T-cell (primary cell): ENCODE measurements at places on chromosomes 2 and 18. TPM values are rescaled to one million over a fixed set of nuclear protein-coding genes. Genes with fewer than 3 reads are reported as not detected.

G6PC2 gene
- total RNA-seq, result not detected

INHBB gene
- total RNA-seq, result 0.10 TPM

CCDC141 gene
- 44.8 TPM for total RNA-seq

SERPINB3 gene
- not detected for total RNA-seq

SCN7A gene
- not detected for total RNA-seq

LYPD6 gene
- not detected for total RNA-seq

GPR155 gene
- total RNA-seq, result 24.7 TPM

RBM44 gene
- total RNA-seq, result 2.8 TPM

- no peak for DNase-seq
- H3K4me1 ChIP-seq, result no peaks in the 10 kb centered on the region
- no peak overlapping the region for H3K4me3 ChIP-seq
- no peaks in the 10 kb centered on the region for H3K27me3 ChIP-seq
Measured at GRCh38 chr2:3662239-3662638, 4.2 kb downstream of the ALLC start.

DNA sequence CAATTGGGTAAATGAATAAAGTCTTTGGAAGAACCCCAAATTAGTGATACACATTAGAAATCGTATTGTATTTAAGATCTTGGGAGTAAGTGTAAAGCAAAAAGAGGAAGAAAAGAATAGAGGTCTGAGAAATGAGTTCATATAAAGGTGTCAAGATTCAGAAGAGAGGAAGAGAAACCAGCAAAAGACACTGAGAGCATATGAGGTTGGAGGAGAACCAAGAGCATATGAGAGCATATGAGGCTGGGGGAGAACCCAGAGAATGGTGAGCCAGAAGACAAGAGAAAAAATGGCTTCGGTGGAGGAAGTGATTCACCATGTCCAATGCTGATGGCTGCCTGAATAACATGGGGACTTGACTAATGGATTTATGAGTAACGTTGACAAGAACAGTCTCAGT, 620.1 kb upstream of the GCFC2 start:
- no peaks in the 10 kb centered on the region for H3K36me3 ChIP-seq
- DNase-seq, result no peak
- H3K27me3 ChIP-seq, result no peaks in the 10 kb centered on the region

- H3K4me3 ChIP-seq, result no peak overlapping the region
- no peaks in the 10 kb centered on the region for H3K4me1 ChIP-seq
- H3K36me3 ChIP-seq, result no peaks in the 10 kb centered on the region
- DNase-seq, result no peak
- H3K27me3 ChIP-seq, result no peaks in the 10 kb centered on the region
- H3K27ac ChIP-seq, result no peak overlapping the region
Measured at GRCh38 chr2:67633212-67633856, 236.2 kb downstream of the ETAA1 start.

DNA sequence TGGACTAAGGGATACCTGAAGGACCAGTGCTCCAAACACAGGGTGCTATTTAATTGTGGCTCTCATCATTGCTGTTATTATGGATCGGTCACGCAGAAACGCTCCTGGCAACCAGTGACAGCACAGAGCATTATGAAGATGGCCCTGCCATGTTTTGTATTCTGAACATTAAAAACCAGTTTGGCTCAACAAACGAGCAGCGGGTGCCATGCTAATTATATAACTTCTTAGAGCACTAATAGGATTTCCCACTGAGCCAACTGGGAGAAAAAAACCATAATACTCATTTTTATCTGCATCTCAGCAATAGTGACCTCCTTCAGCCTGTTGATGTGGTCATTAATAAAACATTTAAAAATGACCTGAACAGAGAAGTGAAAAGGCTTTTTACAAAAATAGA, 212.8 kb downstream of the STK39 start:
- no peaks in the 10 kb centered on the region for H3K4me1 ChIP-seq
- no peak overlapping the region for H3K27ac ChIP-seq
- H3K27me3 ChIP-seq, result no peaks in the 10 kb centered on the region

GRCh38 chr2:224378701-224379097, 23.2 kb downstream of the FAM124B start:
- H3K4me1 ChIP-seq, result no peaks in the 10 kb centered on the region
- no peaks in the 10 kb centered on the region for H3K27me3 ChIP-seq

- DNase-seq, result no peak
- no peak overlapping the region for H3K27ac ChIP-seq
- H3K36me3 ChIP-seq, result peaks cover 2% of the 10 kb centered on the region
- H3K27me3 ChIP-seq, result no peaks in the 10 kb centered on the region
Measured at GRCh38 chr18:49321797-49322461, 138.5 kb downstream of the DYM start.

DNA sequence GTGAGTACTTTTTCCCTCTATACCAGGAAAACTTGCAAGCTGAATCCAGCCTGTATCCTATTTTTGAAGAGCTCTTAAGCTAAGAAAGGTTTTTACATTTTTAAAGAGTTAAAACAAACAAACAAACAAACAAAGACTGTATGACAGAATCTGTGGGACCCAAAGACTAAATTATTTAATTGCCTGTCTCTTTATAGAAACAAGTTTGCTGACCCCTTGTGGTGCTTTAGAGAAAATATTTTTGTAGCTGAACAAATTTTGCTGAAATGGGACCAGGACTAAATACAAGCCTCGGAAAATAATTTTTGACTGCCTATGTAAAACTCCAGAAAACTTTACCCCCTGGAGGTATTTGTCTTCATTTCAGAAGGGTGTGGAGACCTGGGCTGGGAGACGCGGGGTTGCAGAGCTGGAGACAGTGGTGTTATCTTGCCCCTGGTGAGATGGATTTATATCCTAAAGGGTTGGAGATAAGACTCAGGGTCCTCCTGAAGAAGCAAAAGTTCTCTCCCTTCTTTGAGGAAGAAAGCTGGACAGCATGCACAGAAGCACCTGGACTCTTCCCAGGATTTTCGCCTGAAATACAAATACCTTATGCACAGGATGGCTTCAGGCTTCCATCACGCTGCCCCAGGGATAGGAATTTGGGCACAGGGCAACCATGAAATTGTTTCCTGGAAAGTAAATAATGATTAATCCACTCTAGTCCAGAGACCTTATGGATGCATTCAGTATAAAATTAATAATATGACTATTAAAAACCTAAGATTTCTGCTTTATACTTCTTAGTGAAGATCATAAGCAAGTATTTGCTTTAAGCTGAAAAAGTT, 54.3 kb downstream of the TMX3 start:
- H3K4me1 ChIP-seq, result no peaks in the 10 kb centered on the region
- H3K27ac ChIP-seq, result no peak overlapping the region
- H3K27me3 ChIP-seq, result no peaks in the 10 kb centered on the region
- DNase-seq, result no peak
- H3K4me3 ChIP-seq, result no peak overlapping the region

DNA sequence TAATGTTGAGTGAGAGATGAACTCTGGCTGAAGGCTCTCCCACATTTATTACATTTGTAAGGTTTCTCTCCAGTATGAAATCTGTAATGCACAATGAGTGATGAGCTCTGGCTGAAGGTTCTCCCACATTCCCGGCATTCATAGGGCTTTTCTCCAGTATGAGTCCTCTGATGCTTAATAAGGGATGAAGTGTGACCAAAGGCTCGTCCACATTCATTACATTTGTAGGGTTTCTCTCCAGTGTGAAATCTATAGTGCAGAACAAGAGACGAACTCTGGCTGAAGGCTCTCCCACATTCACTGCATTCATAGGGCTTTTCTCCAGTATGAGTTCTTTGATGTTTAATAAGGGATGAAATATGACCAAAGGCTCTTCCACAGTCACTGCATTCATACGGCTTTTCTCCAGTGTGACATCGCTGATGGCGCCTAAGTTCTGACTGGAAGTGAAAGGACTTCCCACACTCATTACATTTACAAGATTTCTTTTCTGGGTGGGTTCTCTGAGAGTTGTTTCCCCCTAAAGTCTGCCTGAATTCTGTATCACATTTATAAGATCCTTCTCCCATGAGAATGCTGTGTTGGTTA, 10.2 kb downstream of the ZNF514 start:
- H3K4me1 ChIP-seq, result no peaks in the 10 kb centered on the region
- H3K36me3 ChIP-seq, result peaks cover 29% of the 10 kb centered on the region
- H3K27ac ChIP-seq, result no peak overlapping the region
- no peaks in the 10 kb centered on the region for H3K27me3 ChIP-seq
- no peak for DNase-seq
- no peak overlapping the region for H3K4me3 ChIP-seq

- DNase-seq, result no peak
- no peaks in the 10 kb centered on the region for H3K4me1 ChIP-seq
- H3K27me3 ChIP-seq, result peaks cover 12% of the 10 kb centered on the region
- no peaks in the 10 kb centered on the region for H3K36me3 ChIP-seq
- H3K27ac ChIP-seq, result no peak overlapping the region
- H3K4me3 ChIP-seq, result no peak overlapping the region
Measured at GRCh38 chr2:235616885-235617284, 123.0 kb downstream of the AGAP1 start.

DNA sequence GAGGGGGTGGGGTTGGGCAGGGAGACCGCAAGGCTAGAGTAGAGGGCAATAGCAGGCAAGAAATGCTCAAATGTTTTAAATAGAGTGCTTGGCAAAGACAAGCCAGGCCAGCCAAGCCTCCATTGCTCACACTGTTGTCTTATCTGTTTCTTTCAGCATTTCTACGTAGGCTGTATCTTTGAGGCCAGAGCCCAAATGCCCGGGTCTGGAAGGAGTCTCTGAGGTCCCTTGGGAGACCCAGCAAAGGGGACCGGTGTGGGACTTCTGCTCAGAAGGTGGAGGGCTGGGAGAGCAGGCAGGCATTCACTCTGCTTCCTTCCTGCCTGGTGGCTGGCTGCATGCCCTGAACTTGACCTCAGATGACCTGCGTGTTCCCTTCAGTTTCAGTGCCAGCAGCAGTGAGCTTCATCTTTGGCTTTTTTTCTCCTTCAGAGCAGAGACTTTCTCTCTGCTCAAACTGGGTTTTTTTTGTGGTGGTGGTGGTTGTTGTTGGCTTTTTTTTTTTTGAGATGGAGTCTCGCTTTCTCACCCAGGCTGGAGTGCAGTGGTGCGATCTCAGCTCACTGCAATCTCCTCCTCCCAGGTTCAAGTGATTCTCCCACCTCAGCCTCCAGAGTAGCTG, 13.7 kb upstream of the TET3 start:
- H3K36me3 ChIP-seq, result no peaks in the 10 kb centered on the region
- H3K27me3 ChIP-seq, result no peaks in the 10 kb centered on the region

- H3K27ac ChIP-seq, result no peak overlapping the region
- H3K36me3 ChIP-seq, result no peaks in the 10 kb centered on the region
- no peaks in the 10 kb centered on the region for H3K4me1 ChIP-seq
- DNase-seq, result no peak
Measured at GRCh38 chr2:12399240-12399639, 317.5 kb upstream of the TRIB2 start.

- no peak overlapping the region for H3K27ac ChIP-seq
- no peaks in the 10 kb centered on the region for H3K36me3 ChIP-seq
- DNase-seq, result no peak
- no peaks in the 10 kb centered on the region for H3K27me3 ChIP-seq
Measured at GRCh38 chr2:122999258-122999657, 1025.8 kb upstream of the CNTNAP5 start.

GRCh38 chr2:113058411-113058994, 495 bp upstream of the IL36RN start:
- H3K27me3 ChIP-seq, result no peaks in the 10 kb centered on the region
- no peaks in the 10 kb centered on the region for H3K36me3 ChIP-seq
- no peak for DNase-seq
- H3K4me1 ChIP-seq, result no peaks in the 10 kb centered on the region
- H3K4me3 ChIP-seq, result no peak overlapping the region
- H3K27ac ChIP-seq, result no peak overlapping the region

DNA sequence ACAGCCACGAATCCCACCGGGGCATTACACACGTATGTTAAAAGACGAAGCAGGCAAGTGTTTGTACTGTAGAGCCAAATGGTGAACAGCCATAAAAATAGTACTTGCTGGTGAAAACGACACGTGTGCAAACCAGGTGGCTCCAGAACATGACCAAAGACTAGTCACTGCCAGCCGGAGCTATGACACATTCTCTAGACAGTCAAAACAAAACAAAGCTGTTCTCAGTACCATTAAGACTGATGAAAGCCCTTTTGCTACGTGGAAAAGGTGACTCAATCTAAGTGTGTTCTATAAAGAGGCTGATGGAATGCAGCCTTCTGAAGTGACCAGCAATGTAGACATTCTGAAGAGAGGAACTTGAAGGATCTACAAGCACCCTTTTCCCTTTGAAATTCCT, 367.7 kb upstream of the NETO1 start:
- no peak for DNase-seq
- H3K36me3 ChIP-seq, result no peaks in the 10 kb centered on the region

DNA sequence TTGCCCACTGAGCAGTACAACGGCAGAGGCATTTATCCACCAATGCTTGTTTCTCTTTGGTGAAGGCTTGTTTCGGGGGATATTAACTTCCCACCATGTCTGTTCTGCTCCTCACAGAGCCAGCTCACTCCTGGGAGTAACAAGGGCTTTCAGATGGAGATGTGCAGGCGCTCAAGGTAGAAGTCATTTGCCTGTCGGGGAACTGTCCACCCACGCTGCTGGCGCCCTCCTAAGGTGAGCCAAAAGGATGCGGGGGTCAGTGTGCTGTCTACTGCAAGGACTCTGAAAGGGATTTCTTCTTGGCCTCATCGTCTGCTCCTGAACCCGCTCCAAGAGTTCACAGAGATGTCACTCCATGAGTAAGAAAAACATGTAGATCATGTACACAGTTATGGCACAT, 57.0 kb upstream of the CYRIA start:
- no peaks in the 10 kb centered on the region for H3K27me3 ChIP-seq
- no peak for DNase-seq
- no peak overlapping the region for H3K27ac ChIP-seq
- H3K36me3 ChIP-seq, result no peaks in the 10 kb centered on the region

DNA sequence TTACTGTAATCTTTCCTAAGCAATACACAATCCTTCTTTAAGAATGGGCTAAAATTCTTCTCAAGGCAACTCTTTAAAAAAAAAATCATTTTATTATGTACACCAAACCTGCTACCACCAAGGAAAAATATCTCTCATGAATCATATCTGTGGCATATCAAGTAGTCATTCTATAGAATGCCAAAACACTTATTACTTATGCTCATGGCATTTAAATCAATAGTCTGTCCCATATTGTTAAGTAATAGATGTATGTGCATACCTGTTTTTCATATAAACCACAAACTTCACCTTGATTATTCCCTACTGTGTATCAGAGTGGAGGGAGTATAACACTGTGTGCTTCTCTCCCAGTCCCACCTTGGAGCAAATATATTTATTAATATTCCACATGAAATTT, 95.8 kb upstream of the SETBP1 start:
- H3K4me1 ChIP-seq, result no peaks in the 10 kb centered on the region
- no peak overlapping the region for H3K4me3 ChIP-seq
- H3K27me3 ChIP-seq, result no peaks in the 10 kb centered on the region
- no peak for DNase-seq
- no peaks in the 10 kb centered on the region for H3K36me3 ChIP-seq

GRCh38 chr2:158578703-158579330, 122.1 kb downstream of the PKP4 start:
- H3K27ac ChIP-seq, result no peak overlapping the region
- no peaks in the 10 kb centered on the region for H3K36me3 ChIP-seq
- no peak for DNase-seq
- no peaks in the 10 kb centered on the region for H3K4me1 ChIP-seq
- H3K4me3 ChIP-seq, result no peak overlapping the region

DNA sequence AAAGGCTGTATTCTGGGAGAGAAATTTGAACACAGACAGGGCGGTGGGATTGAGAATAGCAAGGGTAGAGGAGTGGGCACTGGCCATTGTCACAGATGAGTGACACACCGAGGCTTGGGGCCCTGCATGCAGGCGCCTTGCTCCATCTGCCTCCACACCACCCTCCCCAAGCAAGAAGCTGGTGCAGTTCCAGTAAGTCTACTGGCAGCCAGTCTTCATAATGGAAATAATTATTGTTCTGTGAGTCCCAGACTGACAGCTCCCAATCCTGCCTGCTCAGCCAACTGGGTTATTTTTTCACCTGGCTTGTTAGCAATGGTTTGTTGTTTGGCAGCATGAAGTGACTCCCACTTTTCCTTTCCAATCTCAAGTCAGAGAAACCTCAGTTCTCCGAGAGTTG, 13.0 kb downstream of the TTC32 start:
- no peak overlapping the region for H3K27ac ChIP-seq
- DNase-seq, result no peak
- no peaks in the 10 kb centered on the region for H3K36me3 ChIP-seq
